Stimulated activated CD4-positive, alpha-beta T cell treated with anti-CD3 and anti-CD28 coated beads, TNF-alpha, amount 100 ng/mL, for 24 hours (primary cell): ENCODE measurements at places on chromosomes 6 and 20.

GRCh38 chr6:96942676-96943075 lies 18.1 kb downstream of the KLHL32 start:
- no peak for DNase-seq

GRCh38 chr20:19943061-19943521 lies 74.1 kb upstream of the NAA20 start:
- DNase-seq = no peak

- no peak for DNase-seq
Measured at GRCh38 chr20:43442282-43442880, 15.3 kb upstream of the SRSF6 start.

GRCh38 chr6:110517034-110517433 lies 40.6 kb upstream of the SLC22A16 start:
- no peak for DNase-seq

DNA sequence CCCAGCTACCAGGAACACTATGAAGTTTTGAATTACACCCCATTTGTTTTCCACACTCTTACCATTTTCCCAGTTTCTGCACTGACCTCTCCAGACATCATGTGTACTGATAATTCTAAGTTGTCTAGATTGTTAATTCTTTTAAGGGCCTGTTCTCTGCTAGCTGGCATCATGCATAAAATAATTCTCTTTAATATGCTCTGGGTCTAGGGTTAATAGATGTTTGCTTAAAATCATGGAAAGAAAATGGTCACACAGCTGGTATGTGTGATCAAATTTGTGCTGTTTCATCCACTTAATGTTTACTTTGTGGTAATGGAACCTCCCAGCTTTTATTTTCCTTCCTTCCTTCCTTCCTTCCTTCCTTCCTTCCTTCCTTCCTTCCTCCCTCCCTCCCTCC lies 49.1 kb downstream of the HFE start:
- no peak for DNase-seq

GRCh38 chr6:158714706-158715105 lies 64.9 kb downstream of the SYTL3 start:
- DNase-seq = no peak

DNA sequence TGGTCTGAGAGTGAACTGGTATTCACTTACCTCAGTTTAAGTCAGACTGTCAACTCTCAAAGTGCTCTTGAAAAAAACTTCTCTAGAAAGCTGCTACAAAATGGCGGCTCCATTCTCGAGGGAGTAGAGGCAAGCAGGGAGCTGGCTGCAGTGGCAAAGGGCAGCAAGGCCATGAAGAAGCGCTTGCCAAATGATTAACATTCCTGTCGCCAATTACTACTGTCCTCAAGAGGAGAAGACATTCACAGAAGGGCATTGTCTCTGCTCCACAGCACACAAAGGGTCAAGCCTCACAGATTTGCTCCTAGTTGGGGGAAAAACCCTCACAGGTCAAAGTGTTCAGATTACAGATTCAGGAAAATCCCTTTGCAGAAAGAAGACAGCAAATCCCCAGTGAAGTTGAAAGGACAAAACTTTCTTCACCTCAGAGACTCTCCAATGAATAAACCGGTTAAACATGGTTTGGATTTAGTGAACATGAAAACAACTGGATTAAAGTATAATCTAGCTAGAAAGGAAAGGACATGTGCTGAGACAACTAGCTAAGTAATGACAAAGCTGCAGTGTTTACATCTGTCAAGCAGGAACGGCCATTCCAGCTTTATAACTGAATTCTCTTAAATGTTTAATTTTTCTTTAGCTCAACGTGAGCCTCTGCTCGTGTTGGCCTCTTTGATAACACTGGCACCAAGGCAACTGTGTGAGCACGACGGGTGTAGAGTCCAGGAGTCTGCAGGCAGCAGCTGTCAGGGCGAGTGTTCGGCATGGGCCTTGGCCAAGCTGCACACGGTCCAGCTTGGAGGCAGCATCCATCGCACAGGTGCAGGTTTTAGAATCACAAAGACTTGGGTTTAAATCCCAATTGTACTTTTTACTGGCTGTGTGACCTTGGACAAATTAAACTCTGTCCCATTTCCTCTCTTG lies 37.6 kb downstream of the NR2E1 start:
- no peak for DNase-seq

DNA sequence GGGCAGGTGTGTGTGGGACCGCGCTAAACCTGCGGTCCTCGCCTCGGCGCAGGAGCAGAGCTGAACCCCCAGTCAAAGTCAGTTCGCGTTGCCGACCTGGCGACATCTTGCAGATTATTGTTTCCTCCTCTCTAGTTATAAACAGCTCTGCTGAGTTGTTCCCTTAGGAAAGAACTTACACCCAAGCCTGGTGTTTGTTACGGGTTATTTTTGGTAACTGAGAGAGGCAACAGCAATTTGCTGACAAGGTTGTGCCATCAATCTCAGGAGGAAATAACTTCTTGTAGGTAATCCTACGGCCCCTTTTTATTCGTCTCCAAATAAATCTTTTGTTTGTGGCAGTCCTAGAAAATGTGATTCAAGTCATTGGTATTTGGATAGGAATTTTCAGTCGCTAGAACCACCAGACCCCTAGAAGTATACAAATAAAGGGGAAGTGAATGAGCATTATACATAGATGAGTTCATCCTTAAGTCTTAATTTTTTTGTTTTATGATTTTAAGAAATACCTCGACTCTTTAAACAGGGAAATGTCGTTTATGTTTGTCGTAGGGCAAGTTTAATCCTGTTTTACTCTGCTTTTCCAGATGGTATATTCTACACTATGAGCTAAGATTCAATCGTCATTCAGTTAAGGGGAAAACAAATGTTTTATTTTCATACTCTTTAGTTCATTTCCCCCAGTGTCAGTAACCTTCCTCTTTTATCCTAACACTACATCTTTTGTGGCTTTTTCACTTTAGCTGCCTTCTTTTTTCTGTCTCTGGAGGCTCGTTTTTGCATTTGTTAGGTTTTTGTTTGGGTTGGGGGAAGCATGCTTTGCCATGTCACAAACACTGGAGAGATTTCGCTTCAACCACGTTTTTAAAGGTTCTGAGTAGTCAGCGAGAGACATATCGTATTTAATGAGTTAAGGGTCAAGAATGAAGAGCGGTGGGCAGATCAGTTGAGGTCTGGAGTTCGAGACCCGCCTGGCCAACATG lies 1.2 kb downstream of the PM20D2 start:
- DNase-seq = no peak

DNA sequence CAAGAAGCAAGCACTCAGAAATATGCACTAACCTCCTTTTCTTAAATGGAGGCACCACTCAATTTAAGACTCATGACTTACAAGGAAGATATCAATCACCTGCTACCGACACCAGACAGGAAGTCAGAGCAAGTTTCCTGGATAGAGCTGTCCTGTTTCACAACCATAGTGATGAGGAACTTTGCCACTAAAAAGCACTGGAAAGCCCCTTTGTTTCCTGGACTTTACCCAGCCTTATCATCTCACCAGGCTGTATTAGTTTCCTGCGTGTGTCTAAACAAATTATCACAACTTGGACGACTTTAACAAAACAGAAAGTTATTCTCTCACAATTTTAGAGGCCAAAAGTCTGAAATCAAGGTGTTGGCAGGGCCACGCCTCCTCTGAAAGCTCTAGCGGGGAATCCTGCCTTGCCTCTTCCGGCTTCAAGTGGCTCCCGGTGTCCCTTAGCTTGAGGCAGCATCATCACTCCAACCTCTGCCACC lies 253.8 kb upstream of the STXBP5 start:
- no peak for DNase-seq

GRCh38 chr20:43243672-43244269 lies 54.1 kb upstream of the PTPRT start:
- no peak for DNase-seq

- no peak for DNase-seq
Measured at GRCh38 chr6:18676548-18676947, 289.4 kb downstream of the RNF144B start.

GRCh38 chr6:53989504-53989903 lies 121.7 kb upstream of the MLIP start:
- no peak for DNase-seq

- no peak for DNase-seq
Measured at GRCh38 chr6:111576291-111576690, 29.4 kb downstream of the TRAF3IP2 start.

- no peak for DNase-seq
Measured at GRCh38 chr6:33683576-33684427, 27.7 kb downstream of the UQCC2 start.

GRCh38 chr6:154937306-154938220 lies 57.6 kb upstream of the TIAM2 start:
- DNase-seq = no peak

DNA sequence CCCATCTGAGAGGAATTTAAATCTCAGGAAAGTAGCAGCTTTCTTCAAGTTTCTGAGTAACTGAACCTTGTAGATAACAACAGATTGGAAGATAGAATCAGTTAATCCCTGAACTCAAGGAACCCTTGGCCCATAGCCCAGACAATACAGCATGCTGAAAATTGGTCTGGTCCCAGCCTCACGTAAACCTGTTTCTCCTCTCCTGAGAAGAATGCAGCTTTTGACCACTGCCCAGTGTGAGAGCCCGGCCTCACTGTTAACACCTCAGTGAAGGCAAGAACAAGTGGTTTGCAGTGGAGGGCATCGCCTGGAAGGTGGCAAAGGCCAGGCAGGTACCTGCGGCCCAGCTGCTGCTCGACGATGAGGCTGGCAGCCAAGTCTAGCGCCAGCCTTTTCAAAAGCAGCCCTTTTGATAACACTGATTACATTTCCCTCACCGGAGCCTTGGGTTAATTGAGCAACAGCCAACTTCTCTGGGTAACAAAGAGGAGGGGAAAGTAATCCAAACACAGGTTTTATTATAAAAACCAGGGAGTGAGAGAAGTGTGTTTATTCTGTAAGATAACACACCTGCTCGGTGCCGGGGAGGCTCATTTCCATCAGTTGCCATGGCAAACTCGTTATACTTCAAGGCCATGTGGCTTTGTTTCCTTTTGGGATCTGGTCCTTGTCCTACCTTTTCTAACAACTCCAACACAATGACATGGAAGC lies 54.0 kb downstream of the TRAF3IP2 start:
- DNase-seq = no peak

DNA sequence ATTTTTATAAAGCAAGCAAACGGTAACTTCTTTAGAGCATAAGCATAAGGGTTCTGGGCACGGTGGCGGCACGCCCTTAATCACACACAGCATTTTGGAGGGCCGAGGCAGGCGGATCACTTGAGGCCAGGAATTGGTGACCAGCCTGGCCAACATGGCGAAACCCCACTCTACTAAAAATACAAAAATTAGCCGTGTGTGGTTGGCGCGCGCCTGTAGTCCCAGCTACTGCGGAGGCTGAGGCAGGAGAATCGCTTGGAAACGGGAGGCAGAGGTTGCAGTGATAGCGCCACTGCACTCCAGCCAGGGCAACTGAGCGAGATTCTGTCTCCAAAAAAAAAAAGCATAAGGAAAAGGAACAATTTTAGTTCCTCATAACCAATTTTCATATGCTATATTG lies 2.6 kb downstream of the SENP6 start:
- no peak for DNase-seq

- no peak for DNase-seq
Measured at GRCh38 chr6:67976486-67976885, 658.6 kb upstream of the ADGRB3 start.

- no peak for DNase-seq
Measured at GRCh38 chr6:6793388-6794250, 205.1 kb downstream of the LY86 start.

- no peak for DNase-seq
Measured at GRCh38 chr6:53906842-53907241, 112.0 kb downstream of the LRRC1 start.

DNA sequence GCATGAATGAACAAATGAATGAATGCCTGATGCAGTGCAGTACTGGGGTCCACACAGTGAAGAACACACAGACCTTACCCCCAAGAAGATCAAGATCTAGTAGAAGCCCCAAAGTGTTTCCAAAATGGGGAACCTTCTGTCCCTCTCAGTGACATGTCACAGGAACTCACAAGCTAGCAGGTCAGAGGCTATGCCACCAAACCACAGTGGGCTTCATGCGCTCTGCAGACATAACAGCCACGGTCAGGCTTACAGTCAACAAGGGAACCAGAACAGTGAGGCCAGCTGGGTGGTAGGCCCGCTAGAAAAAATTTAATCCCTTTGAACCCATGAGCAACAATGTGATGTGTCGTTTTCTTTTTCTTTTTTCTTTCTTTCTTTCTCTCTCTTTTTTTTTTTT lies 20.2 kb upstream of the ARFGEF2 start:
- DNase-seq = no peak

GRCh38 chr20:41222703-41223102 lies 85.4 kb downstream of the PLCG1 start:
- no peak for DNase-seq
